ENCODE measurements at places on chromosomes 1 and 21.

DNA sequence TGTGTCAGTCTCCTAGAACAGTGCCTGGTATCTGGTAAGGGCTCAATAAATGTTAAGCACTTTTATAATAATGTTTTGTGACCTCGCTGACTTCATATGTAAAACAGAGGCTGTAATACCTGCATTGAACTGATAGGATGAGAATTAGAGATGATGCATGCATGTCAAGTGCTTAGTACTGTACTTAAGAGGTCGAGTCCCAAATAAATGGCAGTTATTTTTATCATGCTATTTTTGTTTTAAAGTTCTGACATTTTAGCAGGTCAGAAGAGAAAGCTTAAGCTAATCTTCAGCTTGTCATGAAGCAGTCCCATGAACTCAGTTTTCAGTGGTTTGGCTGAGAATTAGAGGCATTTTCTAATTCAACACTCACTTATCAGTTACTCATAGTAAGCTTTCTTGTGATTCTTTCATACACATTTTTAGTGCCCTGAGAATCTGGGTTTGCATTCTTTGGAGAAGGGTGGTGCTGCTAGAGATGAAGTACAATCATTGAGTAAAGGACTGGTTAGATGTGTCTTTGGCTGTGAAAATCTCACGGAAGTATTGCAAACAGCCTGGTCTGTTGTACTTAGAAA lies 75.7 kb upstream of the RAVER2 start:
- no peak for DNase-seq

- no peak for DNase-seq
Observed at GRCh38 chr1:220691053-220691684, 1.0 kb downstream of the C1orf115 start.

GRCh38 chr1:77926561-77927357 lies 38.3 kb downstream of the NEXN start:
- DNase-seq, result no peak

DNA sequence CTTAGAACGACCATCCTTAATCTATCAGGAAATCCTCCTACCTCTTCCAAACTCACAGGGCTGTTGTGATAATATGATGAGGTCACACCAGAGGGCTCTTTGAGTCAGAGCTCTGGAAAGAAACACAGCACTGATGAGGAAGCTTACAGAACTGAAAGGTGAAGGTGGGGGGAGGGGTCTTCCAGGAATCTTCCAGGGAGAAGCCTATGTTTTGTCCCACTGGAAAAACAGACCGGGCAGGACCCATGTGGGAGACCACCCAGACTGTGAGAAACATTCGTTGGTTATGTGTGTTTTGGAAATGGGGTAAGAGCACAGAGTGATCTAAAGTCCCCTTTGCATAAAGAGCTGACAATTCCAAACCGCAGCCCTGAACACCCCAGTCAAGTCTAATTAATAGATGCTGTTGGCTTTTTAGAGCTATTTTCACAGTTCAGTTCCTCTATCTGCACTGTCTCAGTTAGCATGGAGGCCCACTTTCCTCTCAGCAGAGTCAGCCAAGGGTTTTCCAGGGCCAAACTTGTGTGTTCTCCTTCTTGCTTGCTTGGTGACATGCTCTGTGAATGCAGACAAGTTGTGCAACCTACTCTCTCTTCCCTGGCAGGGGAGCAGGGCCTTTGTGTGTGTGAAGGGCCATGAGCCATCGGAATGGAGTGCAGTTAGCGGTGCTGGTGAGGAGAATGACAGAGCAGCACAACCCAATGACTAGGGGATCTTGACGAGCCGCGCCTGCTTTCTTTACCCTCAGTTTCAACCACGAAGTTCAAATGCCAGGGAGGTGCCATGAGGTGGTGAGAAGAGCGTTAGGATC lies 12.3 kb downstream of the PHLDA3 start:
- DNase-seq, result peak; percentile 97

GRCh38 chr1:174160603-174161002 lies 1.3 kb downstream of the RABGAP1L start:
- DNase-seq, result no peak

DNA sequence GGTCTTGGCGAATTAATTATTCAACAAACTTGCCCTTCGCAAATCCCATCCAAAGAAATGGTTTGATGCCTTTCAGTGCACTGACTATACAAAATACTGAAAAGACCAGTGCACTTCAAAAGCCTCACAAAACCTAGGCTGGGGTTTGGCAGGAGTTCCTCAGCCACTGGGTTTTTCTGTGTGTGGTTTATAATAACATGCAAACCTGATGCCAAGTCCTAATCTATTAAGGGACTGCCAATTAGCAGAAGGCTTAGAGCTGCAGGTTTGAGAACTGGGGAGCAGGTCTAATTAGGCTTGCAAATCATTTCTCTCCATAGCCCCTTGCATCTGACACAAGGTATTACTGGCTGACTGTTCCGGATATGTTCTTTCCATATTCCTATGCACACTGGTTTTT lies 27.7 kb downstream of the PLPP3 start:
- DNase-seq, result no peak

DNA sequence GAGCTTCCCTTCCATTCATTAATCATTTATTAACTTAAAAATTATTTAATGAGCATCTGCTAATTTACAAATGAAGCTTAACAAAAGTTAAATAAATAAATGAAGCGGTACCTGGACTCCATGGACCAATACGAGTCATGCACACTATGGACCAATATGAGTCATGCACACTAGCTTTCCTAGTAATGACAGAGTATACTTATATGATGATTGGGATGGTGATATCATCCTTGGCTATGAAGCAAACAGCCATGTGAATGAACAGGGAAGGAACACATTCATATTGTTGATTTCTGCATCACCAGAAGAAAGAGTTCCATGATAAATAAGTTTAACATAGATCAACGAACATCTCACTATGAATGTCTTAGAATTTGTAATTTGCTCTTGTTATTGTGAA lies 109.9 kb downstream of the SPAG17 start:
- peak; percentile 63 for DNase-seq

DNA sequence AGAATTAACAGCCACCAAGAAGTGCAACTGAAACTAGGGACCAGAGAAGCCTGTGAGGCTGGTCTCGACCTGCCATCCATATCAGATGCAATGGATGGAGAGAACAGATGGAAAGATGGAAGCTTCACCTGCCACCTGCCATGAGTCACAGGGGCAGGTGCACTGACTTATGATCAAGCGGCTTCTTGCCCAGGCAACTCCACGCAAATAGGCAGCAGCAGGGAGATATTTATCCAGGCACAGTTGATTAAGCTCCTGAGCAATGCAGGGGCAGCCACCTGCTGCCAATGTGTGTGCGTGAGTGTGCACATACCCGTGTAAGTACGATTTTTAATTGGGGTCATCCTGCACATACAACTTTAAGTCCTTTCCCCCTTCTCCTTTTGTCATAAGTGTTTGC lies 174.2 kb downstream of the PTPRU start:
- no peak for DNase-seq

DNA sequence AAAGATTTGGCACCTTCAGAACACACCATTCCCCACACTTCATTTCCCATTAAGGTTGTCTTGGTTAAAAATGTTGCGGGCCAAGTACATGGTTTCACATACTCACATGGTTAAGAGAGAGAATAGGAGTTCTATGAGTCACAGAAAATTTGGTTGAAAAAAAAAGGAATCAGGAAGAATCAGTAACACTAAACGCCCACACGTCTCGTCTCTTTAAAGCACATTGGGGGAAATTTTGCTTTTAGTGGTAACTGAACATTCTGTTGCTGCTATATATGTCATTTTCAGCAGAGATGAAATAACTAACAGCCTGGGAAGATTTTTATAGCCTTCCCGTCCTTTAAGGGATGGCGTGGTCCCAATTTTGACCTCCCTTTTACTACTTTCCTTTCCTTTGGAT lies 132.9 kb upstream of the ERG start:
- DNase-seq, result peak; percentile 77

DNA sequence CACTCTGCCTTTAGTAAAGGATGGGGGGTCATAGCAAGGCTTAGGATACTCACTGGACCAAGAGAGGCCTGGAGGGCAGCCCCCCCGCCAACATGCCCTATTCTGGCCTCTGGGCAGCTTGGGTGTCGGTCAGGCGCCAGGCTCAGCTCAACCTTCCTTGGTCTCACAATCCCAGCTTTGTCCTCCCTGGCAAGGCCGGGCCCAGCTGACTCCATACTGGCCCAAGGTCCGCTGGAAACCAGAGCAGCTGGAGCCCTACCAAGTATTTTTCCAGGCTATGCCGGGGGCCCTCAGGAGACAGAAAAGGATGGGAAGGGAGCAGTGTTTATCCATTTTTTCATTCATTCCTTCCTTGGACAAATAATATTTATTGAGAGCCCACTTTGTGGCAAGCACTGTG lies 6.2 kb downstream of the FBXO2 start:
- DNase-seq, result no peak

GRCh38 chr1:7334475-7335035 lies 436.5 kb upstream of the VAMP3 start:
- peak; percentile 56 for DNase-seq

GRCh38 chr1:14774225-14774624 lies 175.7 kb downstream of the KAZN start:
- no peak for DNase-seq

GRCh38 chr21:14318578-14318977 lies 64.4 kb downstream of the HSPA13 start:
- DNase-seq, result no peak

DNA sequence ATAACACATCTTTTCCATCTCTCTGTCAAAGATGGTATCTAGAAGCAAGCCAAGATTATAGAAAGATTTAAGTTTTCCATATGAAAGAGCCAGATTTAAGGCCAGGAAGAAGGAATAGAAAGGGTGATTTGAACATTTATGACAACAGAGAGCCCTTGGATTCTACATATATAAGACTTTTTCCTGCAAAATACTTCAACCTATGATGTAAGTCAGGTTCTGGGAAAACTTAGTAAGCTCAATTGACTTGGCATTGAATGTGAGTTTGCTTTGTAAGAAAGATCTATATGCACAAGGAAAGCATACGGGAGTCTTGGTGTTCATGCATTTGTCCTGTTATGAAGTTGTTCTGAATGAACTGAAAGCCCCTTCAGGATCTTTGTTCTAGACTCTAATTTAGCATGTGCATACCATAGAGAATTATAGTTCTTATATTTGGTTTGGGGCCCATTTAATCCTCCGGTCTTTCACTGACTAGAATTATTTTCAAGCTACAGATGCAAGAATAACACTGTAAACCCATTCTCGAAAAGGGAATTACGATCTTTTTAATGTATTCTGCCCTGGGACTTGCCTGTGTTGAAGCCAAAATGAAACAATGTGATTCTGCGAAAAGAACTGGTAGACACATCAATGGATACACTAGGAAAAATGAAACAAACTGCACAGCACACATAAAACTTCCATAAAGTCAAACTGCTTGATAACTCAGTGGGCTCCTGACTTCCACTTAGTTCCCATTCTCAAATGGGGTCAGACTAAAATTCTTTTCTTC lies 152.8 kb downstream of the DISP1 start:
- no peak for DNase-seq

DNA sequence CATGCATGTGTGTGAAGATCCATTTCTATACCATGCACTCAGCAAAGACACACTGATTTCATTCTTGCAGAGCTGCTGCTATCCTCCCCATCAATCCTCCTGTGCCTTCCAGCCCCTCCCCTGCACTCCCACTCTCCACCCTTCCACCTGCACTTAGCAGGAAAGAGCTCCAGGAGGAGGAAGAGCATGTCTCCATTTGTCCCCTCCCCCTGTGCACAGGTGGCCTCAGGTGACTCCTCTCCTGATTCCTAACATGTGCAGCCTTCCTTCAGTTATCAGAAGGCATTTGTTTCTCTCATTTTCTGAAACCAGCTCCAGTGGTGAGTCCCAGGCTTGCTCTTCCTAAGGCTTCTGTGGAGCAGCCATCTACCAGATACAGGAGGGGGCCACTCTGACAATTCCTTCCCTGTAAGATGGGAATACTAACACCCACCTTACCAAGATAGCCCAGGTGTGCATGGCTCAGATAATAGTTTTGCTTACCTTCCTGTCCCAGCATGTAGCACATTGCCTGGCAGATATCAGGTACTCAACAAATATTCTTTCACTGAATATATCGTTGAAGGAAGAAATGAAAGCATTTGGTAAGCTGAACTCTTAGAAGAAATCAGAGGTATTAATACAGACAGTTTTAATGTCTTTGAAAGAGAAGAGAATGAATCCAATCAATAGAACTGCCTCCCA lies 21.9 kb upstream of the FAM3B start:
- DNase-seq, result no peak

- peak; percentile 72 for DNase-seq
Observed at GRCh38 chr21:42056996-42057689, 14.0 kb upstream of the UMODL1 start.

DNA sequence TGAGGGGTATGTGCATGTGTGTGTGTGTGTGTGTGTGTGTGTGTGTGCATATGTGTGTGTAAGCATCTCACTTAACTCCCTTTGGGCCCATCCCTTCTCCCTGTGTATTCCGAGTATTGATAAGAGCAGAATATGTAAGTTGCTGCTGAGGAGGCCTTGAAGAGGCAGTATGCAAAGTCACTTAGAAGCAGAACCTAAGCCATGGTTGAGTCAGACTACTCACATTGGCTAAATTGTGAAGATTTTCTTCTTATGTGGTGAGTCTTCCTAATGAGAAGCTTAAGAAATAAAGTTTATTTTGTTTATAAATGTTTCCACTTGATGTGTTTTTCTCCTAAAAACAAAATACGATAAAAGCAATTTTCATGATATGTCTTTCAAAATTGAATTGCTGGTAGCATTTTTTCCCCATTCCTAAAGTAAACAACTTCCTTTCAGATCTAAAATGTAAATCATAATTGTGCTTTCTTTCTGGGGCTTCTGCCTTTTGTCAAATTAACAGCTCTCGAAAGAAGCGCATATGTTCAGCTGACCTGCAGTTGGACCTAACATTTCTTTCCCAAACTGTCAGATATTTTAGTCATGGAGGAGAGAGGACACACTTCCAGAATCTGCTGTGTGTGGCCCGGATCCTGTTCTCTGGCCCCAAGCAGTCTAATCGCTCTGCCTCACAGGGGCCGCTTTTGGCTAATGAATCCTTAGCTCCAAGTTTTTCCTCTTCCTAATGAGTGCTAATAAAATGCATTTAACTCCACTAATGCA lies 284.0 kb downstream of the DUSP10 start:
- DNase-seq, result peak; percentile 29

DNA sequence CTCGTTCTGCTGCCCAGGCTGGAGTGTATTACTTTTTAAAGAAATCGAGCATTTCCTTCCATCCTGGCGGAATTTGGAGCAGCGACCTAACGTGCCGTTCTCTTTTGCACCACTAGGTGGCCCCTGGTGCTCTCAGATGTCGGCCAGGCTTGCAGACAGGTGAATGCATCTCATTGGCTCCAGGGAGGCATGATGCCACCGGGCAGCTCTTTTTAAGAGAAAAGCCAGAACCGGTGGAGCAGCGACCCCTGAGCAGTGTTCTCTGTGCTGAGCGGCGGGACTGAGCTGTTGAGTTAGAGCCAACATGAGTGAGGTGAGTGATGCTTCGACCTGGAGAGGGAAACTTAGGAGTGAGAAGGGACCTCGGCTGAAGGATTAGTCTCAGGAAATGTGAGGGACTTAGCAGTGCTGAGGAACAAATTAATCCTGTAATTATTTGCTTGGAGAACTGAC lies at the start of gene PCP4:
Gene PCP4 (plus strand): TSS at position 241 of the 453 bp plus-strand sequence. CDS start 64 bp downstream, at position 305.
- peak; percentile 32 for DNase-seq

GRCh38 chr1:110118636-110119396 lies 6.6 kb downstream of the UBL4B start:
- peak; percentile 17 for DNase-seq

GRCh38 chr21:39003982-39004633 lies 179.1 kb downstream of the PSMG1 start:
- peak; percentile 62 for DNase-seq

All from fibroblast of skin of right quadriceps (primary cell).